Upper lobe of left lung (tissue), 6 donors: ENCODE measurements at places on chromosomes 12 and 14. TPM values are rescaled to one million over a fixed set of nuclear protein-coding genes. Genes with fewer than 3 reads are reported as not detected.

DNA sequence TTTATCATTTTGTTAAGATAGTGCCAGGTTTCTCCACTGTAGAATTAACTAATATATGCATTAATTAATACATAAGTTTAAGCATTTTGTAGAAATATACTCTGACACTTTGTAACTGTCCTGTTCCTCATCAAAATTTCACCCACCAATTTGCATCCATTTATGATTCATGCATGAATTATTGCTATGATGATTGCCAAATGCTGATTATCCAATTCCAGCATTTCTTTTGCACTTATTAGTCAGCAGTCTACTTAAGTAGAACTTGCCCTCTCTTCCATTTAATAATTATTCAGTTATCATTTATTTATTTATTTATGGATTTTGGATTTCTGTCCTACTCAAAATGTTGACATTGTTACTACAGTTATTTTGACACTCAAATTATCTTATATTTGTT is 72.2 kb downstream of the SLC6A15 start:
- no peak for DNase-seq

- no peak for DNase-seq
These were observed 4.6 kb downstream of the AGAP2 start for GRCh38 chr12:57733928-57734327.

SDR9C7 gene
- not detected for total RNA-seq

- DNase-seq: no peak
These were observed 9.3 kb upstream of the ESPL1 start for GRCh38 chr12:53258541-53259539.

GRCh38 chr14:74528406-74528805 is 34.8 kb downstream of the ISCA2 start:
- peak; percentile 69 for DNase-seq

- DNase-seq: no peak
These were observed 4.7 kb upstream of the IPO8 start for GRCh38 chr12:30700216-30700900.

KLRF2 gene
- not detected for total RNA-seq

DNA sequence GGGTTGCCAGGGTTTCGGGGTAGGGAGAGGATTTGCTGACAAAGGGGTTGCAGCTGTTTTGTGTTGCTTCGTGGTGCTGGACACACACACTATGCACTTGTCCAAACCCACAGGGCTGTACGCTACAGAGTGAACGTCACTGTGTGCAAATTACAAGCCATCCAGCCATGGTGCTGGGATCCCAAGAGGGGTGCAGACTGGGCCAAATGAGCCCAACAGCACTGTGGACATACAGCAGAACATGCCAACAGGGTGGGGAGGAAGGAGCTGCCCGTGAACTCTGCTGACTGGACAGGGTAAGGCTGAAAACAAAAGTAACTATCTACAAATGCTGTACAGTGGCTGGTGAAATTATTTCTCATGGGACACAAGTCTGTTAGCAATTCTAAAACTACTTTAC is 25.2 kb downstream of the POLE start:
- DNase-seq: no peak

- no peak for DNase-seq
These were observed 39.5 kb downstream of the PPHLN1 start for GRCh38 chr12:42365486-42365885.

MDGA2 gene
- total RNA-seq: not detected

ITGA7 gene
- total RNA-seq: 10.1 TPM

SERPINA9 gene
- total RNA-seq: not detected

EPYC gene
- not detected for total RNA-seq

- DNase-seq: no peak
These were observed 18.9 kb downstream of the TSPAN19 start for GRCh38 chr12:85017133-85017532.

GRCh38 chr14:90864741-90865140 is 48.5 kb upstream of the TTC7B start:
- no peak for DNase-seq

- no peak for DNase-seq
These were observed 48.5 kb upstream of the NUAK1 start for GRCh38 chr12:106187155-106187789.

- peak; percentile 85 for DNase-seq
These were observed 1.2 kb downstream of the MGP start for GRCh38 chr12:14884458-14884878.

LETMD1 gene
- total RNA-seq: 98.9 TPM

GRCh38 chr12:50224026-50224692 is 57.0 kb upstream of the CERS5 start:
- DNase-seq: no peak

SLC2A3 gene
- total RNA-seq: 68.6 TPM
